ENCODE measurements at places on chromosomes 1 and 21. TPM values are rescaled to one million over a fixed set of nuclear protein-coding genes. Genes with fewer than 3 reads are reported as not detected.

Gene LCE3E
- 1.3 TPM for total RNA-seq

Gene PROX1
- total RNA-seq, result 3.6 TPM

Gene WNT9A
- total RNA-seq, result 1.5 TPM

Gene AMY2A
- total RNA-seq, result not detected
